COLO829 (cell line): ENCODE measurements at places on chromosomes 12 and 14.

DNA sequence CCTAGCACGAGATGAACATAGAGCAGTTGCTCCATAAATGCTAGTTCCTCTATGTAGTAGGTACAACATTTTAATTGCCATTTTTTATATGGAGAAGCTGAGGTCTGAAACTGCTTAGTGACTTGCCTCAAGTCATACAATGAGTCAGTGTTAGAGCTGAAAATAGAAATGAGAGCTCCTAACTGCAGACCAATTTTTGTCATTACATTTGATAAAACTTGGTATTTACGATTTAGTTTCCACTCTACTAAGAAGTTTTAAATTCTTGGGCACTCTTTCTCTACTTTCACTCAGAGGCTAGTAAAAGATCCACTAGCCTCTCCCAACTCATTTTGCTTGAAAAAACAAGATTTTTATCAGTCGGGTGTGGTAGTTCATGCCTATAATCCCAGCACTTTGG lies 8.1 kb upstream of the TMED10 start:
- no peak for DNase-seq

GRCh38 chr14:81400202-81400678 lies at the start of gene STON2:
Gene STON2 (minus strand): TSS chr14:81400324. CDS start chr14:81398382, 1,942 bp downstream.
- DNase-seq = peak; percentile 35

GRCh38 chr14:49959822-49960408 lies 67.0 kb downstream of the ARF6 start:
- DNase-seq = no peak

- DNase-seq = peak; percentile 42
These were observed 680.3 kb downstream of the MED13L start for GRCh38 chr12:115597157-115597712.

DNA sequence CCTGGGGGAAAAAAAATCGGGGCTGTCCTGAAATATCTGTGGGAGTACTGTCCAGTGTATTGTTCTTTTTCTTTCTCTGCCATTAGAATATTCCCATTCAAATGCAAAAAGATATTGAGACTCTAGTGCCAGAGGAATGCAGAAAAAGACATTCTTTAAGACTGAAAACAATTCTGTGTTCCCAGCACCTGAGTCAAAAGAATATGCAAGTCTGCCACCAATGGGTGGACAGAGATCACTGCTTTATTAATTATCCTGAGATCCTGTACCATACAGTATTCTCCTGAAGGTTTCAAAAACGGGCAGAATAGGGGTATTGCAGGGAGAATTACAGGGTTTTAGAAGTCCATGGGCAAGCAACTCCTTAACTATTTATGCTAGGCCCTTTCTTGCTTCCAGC lies 361.8 kb downstream of the C12orf50 start:
- peak; percentile 18 for DNase-seq

DNA sequence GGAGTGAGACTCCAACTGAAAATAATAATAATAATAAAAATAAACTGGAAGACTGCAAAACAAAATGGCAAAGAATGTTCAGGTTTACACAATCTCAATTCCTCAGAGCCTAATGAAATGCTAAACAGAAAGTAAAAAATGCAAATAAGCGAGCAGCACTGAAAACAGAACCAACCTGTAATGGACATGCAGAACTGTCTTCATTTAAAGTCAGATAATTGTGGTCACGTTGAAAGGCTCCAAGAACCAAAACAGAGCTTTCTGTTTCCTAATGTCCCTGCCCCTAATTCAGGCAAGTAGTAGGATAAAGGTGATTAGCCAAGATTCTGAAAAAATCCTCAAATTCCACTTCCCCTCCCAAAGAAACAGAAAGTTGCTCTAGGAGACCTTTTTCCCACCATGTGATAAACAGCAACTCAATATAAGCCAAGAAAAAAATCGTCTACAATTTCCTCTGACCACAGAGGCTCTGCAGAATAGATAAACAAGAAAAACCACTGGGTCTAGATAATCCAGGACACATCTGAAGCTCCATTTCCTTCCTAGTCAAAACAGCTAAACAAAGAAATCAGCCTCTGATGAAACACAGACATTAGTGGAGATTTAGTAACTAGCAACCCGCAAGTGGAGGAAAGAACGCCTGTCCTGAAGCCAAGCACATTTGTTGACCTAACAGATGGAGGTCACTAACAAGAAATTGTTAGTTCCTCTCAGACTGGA lies 3.0 kb downstream of the MIS18BP1 start:
- no peak for DNase-seq

- no peak for DNase-seq
These were observed 141.4 kb downstream of the TTLL5 start for GRCh38 chr14:75802486-75802885.

GRCh38 chr14:48398675-48399282 lies 723.4 kb upstream of the MDGA2 start:
- DNase-seq = peak; percentile 61

- DNase-seq = no peak
These were observed 196.2 kb downstream of the ITPR2 start for GRCh38 chr12:26636710-26637328.

DNA sequence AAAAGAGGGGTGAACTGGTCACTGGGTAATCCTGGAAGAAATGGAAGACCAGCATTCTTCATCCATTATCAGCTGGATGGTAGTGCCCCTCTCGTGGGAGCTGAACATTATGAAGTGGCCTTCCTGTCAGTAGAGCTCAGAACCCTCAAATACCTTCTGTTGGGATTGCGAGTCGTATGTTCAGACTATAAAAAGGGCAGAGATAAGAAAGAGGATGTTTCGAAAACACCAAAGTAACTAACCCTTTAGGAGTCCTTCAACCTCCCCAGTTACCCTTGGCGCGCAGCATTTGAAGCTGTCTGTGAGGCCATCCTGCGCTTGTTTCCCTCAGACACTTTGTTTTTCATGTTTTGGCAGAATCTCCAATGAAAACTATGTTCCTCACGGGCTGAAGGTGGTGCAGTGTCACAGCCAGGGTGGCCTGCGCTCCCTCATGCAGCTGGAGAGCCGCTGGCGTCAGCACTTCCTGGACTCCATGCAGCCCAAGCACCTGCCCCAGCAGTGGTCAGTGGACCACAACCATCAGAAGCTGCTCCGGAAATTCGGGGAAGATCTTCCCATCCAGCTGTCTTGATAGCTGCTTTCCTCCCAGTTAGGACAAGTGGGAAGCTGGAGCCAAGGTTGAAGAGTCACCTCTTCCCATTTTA lies 19.3 kb upstream of the GALNT16 start:
- DNase-seq = no peak

DNA sequence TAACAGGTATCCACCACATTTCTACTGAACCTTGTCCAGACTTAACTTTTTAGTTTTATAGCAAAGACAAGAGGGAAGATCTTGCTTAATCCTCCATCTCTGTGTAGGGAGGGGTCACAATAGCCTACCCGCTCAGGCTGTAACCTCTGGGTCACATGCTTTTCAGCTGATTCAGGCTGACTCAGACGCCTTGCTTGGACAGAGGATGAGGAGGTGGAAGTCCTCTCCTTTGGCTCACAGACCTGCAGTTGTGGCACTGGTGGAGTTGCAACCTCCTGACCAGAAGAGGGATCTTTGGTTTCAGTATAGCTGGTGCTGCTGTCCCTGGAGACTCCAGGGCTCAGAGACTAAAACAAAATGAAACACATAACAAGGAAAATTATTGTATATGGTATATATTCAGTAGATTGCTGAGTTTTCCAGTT lies 16.2 kb downstream of the ACIN1 start:
- peak; percentile 84 for DNase-seq

DNA sequence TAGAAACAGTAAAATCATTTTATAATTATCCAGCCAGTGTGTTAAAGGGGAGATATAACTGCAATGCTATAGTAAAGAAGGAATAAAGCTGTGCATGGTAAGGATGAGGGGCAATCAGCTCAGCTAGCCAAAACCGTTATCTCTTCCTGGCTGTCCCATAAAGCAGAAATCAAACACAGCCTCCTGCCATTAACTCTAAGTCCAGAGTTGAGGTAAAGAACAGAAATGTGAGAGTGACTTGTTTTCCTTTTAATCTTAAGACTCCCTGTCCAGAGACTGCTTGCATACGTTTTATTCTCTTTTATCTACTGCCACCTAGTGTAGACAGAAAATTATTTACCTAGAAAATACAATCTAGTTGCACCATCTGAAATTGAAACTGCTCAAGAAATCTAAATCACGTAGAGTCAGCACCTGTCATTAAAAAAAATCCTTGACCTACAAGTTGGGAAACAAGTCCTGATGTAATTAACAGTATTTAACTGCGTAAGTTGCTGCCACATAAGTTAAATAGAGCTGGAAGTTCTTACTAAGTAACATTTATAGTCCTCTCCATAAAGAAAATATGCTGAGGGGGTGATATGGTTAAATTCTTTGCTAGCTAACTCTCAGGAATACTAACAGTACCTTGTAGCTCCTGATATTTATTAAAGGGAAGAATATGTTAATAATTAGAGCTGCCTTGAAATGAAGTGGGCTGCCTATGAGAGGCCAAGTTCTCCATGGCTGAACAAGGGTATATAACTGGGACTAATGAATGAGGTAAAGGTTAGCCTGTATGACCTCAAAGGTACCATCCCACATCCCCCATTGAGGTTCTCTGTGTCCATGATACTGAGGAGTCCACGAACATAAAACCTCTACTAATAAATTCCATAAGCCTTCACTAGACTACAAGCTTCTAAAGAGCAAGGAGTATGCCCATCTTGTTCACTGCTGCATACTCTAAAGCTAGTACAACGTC lies 62.7 kb downstream of the GALNT4 start:
- peak; percentile 79 for DNase-seq

DNA sequence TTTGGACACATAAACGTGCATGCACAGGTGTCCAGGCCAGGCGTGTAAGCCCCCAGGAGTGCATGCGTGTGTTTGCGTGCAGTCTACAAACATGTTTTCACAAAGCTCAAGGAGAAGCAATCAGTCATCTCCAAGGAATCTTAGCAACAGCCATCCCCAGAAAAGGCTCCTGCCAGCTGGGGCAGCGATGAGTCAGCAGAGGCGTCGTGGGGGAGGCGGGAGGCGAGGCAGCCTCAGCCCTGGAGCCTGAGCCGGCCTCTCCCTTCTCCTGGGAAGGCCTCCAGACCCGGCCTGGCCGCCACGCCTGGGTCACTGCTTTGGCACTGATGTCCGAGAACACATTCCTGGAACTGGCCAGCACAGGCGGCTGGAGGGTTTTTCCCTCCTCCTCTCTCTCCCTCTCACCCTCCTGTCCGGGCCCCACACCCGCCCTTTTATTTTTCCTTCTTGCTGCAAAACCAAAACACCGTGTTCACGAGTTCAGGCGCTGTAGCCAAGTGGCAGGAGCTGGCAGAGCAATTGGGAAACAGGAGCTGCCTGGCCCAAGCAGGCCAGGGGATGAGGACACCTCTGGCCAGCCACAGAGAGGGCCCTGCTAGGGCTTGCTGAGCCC lies 92.7 kb downstream of the LRRC74A start:
- peak; percentile 86 for DNase-seq

- DNase-seq = no peak
These were observed 2.0 kb downstream of the ASPG start for GRCh38 chr14:104087505-104087904.

DNA sequence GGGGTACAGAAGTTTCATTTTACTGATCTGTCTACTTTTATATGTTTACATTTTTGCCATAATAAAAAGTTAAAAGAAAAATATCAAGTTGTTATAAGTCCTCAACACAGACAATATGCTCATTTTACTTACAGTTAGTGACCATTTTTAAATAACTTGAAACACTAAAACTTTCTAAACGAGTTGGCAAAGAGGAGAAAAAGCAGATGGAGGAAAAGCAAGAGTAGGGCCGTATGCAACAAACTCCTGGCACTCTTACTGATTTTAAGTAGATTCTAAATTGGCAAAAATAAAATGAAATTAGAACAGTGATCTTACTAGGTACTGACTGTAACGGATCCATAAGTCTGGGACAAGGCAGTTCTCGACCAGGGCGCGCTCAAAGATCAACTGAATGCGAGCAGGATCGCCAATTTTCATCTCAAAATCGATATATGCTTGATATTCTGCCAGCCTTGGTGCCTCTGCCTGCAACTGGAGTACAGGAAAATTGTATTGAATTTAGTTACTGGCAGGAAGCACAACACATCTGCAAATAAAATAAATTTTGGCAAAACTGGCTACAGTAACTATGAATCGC lies 22.3 kb downstream of the SART3 start:
- DNase-seq = no peak

GRCh38 chr14:50039734-50040400 lies 76.5 kb downstream of the VCPKMT start:
- no peak for DNase-seq

GRCh38 chr14:24368562-24369252 lies 723 bp downstream of the NFATC4 start:
- no peak for DNase-seq

DNA sequence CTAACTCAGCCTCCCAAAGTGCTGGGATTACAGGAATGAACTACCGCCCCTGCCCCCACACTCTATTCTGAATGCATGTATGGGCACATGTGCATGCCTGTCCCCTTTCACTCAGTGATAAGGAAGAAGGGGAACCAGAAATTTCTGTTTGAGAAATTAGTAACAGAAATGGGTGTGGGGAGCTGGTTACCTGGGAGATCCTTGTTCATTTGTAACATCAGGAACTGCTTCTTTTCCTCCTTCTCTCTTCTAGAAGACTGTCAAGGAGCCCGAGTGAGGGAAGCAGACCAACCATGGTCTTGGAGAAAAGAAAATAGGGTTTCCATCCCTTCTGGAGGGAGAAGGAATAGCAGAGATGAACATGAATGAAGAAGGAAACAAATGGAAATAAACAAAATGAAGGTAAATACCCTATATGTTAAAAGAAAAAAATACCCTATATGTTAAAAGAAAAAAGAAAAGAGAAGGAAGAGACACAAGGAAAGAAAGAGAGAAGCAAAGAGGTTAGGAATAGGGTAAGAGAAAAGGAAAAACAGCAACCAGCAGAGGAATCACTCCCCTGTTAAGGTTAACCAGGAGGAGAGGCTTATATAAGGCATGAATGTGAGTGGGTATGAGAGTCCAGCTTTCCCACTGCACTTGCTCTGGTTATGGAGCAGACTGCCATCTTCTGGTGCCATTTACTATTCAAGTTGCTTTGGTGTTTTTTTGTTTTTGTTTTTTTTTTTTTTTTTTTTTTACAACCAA lies 3.3 kb downstream of the PPP1R3E start:
- DNase-seq = peak; percentile 66
